ENCODE measurements at places on chromosomes 7 and 10.

- no peak for DNase-seq
Observed at GRCh38 chr7:4665661-4666060, 16.4 kb upstream of the FOXK1 start.

GRCh38 chr10:127916826-127917225 lies 9.9 kb downstream of the PTPRE start:
- no peak for DNase-seq

DNA sequence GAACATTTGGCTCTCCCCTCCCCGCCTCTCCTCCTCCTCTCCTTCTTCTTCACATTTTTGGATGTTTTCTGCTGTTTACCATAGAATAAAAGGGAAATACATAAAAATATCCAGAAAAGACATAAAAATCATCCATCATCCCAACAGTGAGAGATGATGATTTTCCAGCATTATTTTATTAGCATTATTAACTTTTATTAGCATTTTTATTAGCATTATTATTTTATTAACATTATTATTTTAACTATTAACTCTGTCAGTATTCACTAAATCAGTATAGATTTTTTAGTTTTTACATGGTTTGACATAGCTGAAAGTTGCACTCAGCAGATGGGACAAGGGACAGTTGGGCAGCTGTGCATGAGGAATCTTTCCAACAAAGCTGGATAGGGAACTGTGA lies 16.2 kb upstream of the SLC35B4 start:
- no peak for DNase-seq

DNA sequence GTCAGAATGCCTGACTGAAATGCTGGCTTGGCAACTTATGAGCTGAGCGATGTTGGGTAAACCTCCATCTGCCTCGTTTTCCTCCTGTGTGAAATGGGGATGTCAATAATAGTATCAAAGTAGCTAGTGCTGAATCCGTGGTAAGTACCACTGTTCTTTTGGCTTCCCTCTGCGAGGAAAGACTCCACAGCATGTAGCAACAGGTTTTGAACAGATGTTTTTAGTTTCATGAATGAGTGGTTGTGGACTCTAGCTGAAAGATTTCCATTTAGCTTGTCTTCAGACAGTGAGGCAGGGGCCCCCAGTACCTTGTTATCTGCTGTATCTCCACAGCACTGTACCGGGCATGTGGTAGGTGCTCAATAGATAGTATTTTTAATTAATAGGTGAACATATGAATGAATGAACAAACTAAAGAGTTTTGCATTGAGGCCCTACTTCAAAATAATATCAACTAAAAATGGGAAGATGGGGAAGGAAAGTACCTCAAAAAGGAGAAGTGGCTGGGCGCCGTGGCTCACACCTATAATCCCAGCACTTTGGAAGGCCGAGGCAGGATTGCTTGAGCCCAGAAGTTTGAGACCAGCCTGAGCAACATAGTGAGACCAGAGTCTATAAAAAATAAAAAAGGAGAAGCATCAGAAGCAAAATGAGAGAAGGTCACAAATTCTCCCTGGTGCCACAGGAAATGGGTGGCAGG lies 5.6 kb upstream of the DLG5 start:
- no peak for DNase-seq

GRCh38 chr7:45053401-45053800 lies 35.4 kb downstream of the NACAD start:
- no peak for DNase-seq

GRCh38 chr10:26689399-26689798 lies 8.1 kb upstream of the PDSS1 start:
- no peak for DNase-seq

- no peak for DNase-seq
Observed at GRCh38 chr7:132380059-132380458, 196.2 kb downstream of the PLXNA4 start.

DNA sequence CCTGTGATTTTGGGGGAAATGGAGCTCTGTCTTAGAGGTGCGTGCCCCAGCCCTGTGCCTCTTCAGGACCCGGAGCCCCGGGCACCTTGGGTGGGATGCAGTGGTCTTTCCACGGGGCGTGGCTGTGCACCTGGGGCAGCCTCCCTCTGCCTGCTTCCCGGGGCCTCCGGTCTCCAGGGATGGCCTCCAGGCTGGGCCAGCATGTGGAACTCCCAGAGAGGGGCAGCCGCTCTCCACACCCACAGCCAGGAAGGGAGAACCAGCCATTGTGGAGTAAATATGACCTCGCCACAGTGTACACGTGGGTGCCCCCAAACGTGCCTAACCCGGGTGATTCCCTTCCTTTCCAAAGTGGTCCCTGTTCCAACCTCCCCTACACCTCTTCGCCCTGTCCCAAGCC lies 52.6 kb downstream of the JAKMIP3 start:
- DNase-seq: no peak

DNA sequence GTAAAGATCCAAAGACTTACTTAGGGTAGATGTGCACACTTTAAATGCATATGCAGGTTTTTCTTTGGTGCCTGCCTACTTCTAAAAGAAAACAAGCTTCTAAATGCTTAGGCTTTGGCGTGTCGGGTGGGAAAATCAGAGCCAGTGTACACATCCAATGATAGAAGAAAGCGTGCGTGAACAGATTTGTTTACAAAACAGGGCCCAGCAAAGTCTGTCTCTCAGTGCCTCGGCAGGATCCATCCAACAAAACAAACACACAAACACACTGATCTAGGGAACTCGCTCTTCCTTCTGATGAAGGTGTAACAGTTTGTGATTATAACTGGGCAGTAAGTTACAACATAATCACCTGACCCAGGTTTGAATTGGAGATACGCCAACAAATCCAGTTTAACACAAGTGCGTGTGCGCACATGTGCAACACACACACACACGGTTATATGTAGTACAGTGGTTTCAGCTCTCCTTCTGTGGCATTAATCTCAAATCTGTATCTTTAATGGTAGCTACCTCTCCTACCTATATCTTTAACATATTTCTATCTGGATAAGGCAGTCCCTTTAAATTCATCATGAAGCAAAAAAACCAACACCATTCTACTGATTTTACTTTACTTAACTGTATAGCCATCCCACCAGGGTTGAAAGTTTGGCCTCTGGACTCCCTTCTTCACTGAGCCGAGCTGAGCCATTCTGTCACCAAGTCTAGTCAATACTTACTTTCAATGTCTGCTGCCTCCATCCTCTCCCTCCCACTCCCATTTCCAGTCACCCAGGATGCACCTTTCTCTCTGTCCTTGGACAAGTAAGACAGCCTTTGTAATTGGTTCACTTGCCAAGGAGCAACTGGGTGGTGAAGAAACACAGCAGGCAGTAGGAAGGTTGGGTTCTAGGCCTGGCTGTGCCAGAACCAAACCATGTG lies 184.4 kb upstream of the KLF14 start:
- DNase-seq: no peak

GRCh38 chr10:79069325-79070080 lies 737 bp downstream of the ZMIZ1 start:
- peak; percentile 38 for DNase-seq

GRCh38 chr7:115047958-115048720 lies 126.2 kb downstream of the MDFIC start:
- no peak for DNase-seq

DNA sequence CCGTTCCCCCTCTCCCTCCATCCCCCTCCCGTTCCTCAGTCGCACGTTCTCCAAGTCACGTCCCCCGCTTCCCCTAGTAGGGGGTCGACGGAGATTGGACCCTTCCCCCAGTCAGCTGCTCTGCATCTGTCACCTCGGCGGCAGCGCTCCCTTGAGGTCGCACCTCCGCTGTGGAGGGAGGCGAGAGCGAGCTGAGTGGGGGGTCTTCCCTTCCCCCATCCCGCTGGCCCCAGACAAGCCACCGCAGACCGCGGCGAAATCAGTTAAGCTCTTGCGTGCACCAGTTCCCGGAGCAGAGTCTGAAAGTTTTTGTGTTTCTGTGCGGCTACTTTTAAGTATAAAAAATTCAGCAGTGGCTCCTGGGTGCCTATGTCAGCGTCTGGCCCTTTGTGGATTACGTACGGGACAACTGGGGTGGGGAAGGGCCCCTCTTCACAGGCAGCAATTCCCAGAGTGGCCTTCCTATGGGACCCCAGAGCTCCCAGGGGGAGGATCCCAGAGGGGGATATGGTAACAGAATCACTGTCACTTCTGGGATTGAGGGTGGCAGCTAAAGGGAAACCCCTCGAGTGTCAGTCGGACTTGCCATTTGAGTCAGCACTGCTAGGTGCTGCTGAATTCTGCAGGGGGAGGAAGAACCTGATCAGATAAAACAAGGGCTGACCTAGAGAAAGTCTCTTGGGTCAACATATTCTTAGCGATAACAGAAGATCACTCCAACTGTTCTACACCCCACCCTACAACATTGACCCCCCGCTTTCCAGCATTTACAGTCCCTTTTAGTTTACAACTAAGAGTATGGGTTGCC lies 12.5 kb upstream of the DDIT4 start:
- no peak for DNase-seq

DNA sequence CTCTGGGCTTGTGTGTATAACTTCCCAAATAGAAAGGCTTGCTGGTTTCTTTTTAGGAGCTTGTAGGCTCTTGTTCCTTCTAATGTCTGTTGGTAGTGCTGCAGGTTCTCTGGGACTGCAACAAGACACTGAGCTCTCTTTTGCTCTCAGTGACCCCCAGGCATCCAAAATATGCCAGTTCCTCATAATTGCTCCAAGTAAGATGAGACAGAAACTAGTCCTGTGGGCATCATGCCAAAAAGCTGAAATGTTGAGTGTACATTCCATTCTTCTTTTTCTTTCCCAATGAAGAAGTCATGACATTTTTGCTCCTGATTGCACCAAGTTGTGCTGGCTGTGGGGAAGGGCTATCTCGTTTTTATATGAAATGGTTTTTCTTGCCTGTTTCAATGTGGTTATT lies 7.1 kb upstream of the BTBD16 start:
- no peak for DNase-seq

DNA sequence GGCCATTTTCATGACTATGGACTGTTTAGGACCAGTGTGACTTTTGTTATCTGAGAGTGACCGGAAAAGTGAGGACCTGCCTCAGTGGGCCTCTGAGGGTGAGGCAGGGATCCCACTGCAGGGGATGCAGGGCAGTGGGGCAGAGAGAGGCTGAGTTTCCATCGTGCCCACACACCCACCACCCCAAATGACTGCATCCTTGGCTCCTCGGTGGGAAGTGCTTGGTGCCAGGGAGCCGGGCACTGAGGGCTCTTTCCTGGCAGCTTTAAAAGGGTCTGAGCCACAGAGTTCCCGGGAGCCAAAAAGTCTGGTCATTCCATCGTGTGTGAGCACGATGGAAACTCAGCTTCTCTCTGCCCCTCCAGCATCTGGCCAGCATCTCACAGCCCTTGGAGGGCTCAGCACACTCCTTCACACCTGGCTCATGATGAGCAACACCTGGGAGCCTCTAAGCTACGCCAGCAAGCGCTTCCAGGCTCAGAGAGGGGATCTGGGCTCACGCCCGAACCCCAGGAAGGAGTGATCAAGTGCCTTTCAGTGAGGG lies 59.1 kb downstream of the RAMP3 start:
- DNase-seq: no peak

DNA sequence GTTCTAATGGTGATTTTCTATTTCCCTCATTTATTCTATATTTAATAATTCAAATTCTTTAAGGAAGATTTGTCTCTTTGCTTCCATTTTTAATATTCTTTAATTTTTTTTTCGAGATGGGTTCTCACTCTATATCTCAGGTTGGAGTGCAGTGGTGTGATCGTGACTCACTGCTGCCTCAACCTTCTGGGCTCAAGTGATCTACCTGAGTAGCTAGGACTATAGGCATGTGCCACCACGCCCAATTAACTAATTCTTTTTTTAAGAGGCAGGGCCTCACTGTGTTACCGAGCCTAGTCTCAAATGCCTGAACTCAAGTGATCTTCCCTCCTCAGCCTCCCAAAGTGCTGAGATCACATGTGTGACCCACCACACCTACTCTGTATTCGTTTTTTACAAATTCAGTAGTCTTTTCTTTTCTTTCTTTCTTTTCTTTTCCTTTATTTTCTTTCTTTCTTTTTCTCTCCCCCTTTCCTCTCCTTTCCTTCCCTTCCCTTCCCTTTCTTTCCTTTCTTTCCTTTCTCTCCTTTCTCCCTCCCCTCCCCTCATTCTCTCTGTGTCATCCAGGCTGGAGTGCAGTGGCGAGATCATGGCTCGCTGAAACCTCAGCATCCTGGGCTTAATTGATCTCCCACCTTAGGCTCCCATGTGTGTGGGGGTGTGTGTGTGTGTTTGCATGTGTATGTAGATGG lies 323.1 kb downstream of the ADK start:
- no peak for DNase-seq

DNA sequence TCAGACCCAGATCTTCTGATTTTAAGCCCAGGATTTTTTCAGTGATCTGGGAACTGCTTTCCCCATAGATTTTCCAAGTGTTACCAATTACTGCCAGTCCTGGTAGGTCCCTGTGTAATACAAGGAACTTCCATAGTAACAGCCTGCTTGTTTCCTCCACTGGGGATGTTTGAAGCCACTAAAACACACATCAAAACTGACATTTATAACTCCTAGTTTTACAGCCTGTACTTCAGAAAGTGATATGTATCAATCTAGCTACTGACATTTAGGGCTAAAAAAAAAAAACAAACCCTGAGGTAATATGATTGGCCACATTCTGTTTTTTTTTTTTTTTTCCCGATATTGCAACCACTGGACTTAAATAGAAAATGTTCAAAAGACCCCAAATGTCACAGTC lies 166.9 kb upstream of the SP4 start:
- no peak for DNase-seq

DNA sequence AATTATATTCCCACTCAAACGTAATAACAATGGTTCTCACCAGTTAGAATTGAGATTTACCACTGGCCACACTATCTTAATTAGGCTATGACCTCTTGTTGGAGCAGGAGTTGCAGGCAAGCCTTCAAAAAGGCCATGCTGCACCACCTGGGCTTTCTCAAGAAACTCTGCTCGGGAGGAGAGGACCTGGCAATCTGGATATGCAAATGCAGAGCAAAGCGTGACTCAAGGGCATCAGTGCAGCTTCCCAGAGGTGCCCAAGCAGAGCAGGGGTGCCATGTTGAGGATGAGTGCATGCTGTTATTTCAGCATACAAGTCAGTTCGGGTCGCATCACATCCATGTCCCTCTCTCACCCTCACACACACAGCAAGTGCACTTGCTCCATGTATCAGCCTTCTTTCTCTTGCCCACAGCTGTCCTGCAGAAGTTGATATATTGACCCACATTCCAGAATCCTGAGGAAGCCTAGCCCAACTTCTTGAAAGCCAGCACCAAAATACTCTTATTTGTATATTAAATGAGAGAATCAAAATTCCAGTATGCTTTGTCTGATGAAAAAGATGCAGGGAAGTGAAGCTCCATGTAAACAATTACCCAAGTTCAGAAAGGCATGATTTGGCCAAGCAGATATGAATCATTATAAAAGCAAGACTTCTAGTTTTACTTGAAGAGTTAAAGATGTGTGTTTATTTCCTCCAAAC lies 55.7 kb upstream of the IL6 start:
- no peak for DNase-seq

- no peak for DNase-seq
Observed at GRCh38 chr10:64275774-64276173, 754.6 kb downstream of the REEP3 start.

GRCh38 chr10:91190388-91190870 lies 30.0 kb upstream of the PCGF5 start:
- no peak for DNase-seq

GRCh38 chr7:73350306-73351068 lies 22.5 kb downstream of the FKBP6 start:
- DNase-seq: no peak

Measured in stimulated activated CD4-positive, alpha-beta T cell treated with anti-CD3 and anti-CD28 coated beads, Interleukin-1b, Interleukin-23, amount 100 ng/mL, for 1 hour (primary cell).